Esophagus muscularis mucosa (tissue), 4 donors: ENCODE measurements at places on chromosomes 5 and 9.

DNA sequence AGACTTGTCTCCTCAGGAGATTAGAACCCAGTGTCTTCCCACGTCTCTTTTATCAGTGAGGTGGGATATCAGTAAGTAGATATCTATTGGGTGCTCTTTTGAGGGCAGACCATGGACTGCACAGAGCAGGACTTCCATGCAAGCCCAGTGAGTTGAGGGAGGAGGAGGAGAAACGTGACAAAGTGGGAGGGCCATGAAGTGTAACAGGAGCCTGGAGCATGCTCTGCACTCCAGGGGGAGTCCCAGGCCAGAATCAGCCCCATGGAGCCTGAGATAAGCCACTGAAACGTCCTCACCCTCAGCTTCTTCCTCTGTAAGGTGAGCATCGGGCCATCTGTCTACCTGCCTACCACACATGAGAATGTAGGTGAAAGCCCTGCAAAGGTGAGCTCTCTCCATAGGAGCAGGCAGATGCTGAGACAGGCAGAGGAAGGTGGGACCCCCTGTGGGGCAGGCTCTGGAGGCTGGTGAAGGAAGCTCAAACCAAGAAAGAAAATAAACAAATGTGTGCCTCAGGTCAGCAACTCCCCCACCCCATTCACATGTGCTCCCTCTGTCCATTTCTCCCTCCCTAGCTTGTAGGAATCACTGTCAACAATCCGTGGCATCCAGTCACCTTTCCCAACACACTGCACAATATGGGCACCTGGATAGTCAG is 87.4 kb downstream of the NRG2 start:
- peak; percentile 80 for DNase-seq

- peak; percentile 97 for DNase-seq
Measured at GRCh38 chr9:136728080-136728547, 14.6 kb downstream of the LCN10 start.

- peak; percentile 95 for DNase-seq
Measured at GRCh38 chr9:130107234-130107861, 53.6 kb downstream of the GPR107 start.

- peak; percentile 34 for DNase-seq
Measured at GRCh38 chr5:77280036-77280435, 69.6 kb downstream of the PDE8B start.

DNA sequence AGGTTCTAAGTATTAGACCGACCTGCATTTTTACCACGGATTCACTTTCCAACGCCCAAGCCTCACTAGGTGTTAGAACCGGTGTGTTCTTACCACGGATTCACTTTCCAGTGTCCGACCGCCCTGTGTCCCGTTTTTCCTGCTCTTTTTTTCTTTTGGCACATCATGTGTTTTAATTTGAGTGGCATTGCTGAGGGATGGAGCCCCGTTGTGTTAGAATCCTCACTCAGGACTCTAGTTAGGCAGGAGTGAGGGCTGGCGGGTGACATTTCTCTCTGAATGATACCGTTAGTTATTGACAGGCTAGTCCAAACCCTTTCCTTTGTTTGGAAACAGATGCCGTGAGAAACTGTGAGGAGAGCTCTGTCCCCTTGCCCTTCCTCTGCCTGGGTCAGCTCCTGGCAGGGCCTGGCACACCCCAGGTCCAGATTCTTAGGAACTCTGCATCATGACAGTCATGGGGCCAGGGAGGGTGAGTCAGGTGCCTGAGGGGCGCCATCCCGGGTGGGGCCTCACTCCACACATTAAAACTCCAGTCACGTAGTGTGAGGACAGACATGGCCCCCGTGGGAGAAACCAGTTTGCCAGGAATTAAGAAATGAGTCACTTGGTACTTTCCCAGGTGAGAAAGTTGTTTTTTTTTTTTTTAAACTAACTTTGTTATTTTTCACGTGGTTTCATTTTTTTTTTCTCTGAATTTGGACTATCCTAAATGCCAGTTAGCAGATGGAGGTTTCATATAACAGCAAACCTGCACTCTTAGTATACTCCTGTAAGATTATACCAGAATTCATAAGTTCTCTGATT is 15.8 kb downstream of the EXOC3 start:
- no peak for DNase-seq

GRCh38 chr5:146647656-146648199 is 131.7 kb upstream of the GPR151 start:
- no peak for DNase-seq

DNA sequence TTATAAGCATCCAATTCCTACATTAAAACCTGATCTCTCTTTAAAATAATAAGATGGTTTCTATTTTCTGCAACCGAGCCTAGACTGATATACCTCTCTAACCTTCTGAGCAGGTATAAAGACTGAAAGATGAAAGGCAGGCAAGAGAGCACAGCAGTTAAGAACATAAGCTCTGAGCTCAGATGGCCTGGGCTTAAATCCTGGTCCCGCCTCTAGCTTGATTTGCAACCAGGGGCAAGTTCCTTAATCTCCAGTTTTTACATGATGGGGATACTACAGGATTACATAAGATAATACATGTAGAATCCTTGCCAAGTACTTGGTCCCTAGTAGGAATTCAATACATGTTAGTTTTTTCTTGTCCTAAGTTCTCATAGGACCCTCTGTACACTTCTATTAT is 33.9 kb downstream of the SLC24A2 start:
- DNase-seq, result no peak

GRCh38 chr9:127786773-127787104 is 905 bp downstream of the CDK9 start:
- no peak for DNase-seq

- DNase-seq, result no peak
Measured at GRCh38 chr9:116855881-116856662, 169.0 kb downstream of the TRIM32 start.

GRCh38 chr5:41754857-41755256 is 115.4 kb downstream of the OXCT1 start:
- DNase-seq, result no peak

DNA sequence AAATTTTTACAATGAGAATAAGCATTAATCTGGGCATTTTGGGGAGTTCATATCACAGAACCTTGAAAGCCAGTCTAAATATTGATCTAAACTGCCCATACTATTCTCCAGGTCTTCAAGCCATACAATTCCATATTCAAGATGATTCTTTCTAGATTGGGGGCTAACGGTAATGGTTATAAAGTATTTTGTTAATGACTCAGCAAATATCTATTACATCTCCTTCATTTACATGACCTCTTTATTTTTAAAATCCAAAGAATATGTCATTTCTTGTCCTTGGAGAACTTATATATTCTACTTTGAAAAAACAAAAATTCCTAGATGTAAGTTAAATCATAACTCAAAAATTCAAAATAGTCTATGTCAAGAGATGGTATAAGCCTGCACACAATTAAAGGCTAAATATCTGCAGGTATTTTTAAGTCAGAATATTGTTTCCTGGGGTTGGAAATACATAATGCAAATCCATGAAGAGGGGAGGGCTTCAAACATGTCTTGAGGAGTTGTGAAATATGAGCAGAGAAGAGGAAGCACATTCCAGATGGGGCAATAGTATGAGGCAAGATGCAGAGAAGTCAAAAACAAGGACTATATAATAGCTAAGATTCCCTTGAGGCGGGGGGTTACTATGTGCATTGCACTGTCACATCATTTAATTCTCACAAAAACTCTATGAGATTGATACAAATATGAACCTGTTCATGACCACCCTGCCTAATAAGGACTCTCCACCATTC is 526.4 kb downstream of the NR2F1-AS1 start:
- DNase-seq, result no peak

DNA sequence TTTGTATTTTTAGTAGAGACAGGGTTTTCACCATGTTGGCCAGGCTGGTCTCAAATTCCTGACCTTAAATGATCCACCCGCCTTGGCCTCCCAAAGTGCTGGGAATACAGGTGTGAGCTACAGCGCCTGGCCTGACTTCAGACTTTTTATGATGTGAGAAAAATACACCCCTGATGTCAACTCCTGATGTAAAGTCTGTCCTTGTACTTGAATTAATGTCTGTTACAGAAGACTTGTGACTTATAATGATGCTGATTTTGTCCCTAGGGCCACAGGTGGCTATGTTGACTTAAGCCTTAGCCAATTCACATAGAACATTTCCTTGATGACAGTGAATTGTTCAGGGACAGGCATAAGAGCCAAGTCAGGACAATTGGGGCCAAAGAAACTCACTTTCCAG is 42.5 kb upstream of the MELK start:
- no peak for DNase-seq

- no peak for DNase-seq
Measured at GRCh38 chr5:23332650-23333251, 174.7 kb upstream of the PRDM9 start.

DNA sequence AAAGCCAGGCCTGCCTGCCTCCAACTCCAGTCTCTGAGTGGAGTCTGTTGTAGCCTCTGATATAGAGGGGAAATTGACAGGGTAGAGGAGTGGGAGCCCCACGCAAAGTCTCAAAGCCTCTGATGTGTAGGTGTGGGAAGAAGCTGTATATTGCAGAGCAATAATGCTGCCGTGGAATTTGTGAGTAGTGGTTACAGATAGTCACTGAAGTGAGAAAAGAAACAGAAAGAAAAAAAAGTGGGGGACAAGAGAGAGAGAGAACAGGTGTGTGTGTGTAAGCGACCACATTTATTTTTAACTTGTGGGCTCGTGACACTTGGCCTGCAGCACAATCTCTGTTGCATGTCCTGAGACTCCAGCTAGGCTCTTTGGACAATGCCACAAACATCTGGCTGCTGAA is 227.8 kb downstream of the NSG2 start:
- DNase-seq, result no peak

DNA sequence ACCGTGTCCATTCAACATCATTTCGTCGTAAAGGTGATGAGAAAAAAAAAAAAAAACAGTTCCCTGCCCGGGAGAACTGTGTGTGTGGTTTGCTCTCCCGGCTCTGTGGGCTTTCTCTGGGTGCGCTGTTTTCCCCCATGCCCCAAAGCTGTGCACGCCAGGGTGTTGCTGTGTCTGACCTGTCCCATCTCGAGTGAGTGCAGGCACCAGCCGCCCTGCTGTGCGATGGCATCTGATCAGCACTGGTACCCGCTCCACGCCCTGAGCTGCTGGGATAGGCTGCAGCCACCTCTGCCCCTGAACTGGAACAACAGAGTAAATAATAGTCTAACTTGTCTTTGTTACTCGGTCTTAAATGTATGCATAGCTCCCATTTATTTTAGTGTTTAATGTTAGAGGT is 33.3 kb downstream of the CEP72 start:
- no peak for DNase-seq

GRCh38 chr5:153969563-153969895 is 69.2 kb downstream of the FAM114A2 start:
- DNase-seq, result peak; percentile 90

- no peak for DNase-seq
Measured at GRCh38 chr9:107504585-107505455, 15.3 kb upstream of the KLF4 start.

DNA sequence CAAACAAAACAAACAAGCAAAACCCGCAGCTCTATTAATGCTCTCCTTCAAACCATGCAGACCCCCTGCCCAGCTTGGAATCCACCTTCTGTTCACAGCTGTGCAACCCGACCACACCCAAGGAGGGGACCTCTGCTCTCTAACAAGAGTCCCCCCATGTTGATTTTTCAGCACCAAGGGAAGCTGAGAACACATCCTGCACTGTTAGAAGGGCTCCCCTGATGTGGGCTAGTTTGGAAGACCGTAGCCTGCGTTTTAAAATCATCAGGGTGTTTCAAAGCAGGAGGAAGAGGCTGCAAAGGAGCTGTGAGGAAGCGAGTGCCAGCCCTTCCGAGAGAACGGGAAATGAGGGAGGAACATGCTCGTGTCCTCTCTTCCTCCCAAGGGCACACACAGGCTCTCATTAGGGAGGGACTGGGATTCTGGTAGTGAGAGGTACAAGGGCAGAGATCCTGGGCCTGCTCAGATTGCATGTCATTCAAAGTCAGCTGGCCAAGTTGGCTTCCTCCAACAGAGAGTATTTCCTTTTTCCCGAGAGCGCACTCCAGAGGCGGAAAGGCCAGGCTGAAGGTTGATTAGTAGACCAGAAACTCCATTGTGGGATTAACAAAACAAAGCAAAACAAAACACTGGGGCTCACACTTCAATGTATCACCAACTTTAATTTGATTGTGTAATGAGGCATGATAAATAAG is 185.9 kb downstream of the SEMA6A start:
- DNase-seq, result no peak

- DNase-seq, result no peak
Measured at GRCh38 chr9:83287021-83287420, 224.1 kb upstream of the RASEF start.

GRCh38 chr5:68378204-68378820 is 162.8 kb downstream of the PIK3R1 start:
- peak; percentile 83 for DNase-seq
